ENCODE measurements at places on chromosomes 7 and 10. TPM values are rescaled to one million over a fixed set of nuclear protein-coding genes. Genes with fewer than 3 reads are reported as not detected.

Gene TAS2R3
- 1.2 TPM for total RNA-seq

Gene AKR1C4
- not detected for total RNA-seq

Gene PPP1R17
- total RNA-seq, result not detected

Gene FKBP6
- total RNA-seq, result not detected

Gene IKZF1
- total RNA-seq, result not detected

Gene IRF5
- not detected for total RNA-seq

- no peak for DNase-seq
Measured at GRCh38 chr10:49375611-49376010, 20.3 kb downstream of the DRGX start.

DNA sequence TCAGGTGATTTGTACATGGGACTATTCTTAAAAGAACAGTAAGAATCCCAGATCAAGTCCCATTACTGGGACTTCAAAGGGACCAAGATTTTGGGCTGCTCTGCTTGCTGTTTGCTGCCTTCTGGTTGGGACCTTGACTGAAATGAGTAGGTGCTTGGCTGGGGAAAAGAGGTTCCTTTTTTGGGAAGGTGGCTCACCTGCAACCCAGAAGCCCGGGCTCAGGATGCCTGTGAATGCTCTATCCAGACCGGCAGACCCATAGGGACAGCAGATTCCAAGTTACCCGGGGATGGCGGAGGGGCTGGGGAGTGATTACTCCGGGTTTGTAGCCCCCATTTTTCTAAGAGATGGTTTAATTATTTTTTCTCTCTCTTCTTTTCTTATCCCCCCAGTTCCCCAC is 104.0 kb downstream of the CPXM2 start:
- no peak for DNase-seq

DNA sequence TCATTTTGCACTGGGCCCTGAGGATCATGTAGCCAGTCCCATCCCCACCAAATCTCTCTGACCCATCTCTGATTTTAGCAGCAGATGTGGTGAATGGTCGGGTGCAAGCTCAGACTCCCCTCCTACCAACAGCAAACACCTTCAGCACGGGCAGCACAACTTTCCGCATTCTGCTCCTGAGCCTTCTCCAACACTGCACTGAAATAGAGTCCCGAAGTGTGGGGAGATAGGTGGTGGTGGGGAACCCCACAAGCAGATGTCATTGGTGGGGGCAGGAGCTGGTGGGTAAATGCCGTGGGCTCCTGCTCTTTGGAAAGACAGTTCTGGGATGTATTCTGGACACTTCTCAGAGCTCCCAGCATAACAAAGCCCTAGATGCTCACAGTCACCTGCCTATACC is 9.6 kb upstream of the CTBP2 start:
- no peak for DNase-seq

DNA sequence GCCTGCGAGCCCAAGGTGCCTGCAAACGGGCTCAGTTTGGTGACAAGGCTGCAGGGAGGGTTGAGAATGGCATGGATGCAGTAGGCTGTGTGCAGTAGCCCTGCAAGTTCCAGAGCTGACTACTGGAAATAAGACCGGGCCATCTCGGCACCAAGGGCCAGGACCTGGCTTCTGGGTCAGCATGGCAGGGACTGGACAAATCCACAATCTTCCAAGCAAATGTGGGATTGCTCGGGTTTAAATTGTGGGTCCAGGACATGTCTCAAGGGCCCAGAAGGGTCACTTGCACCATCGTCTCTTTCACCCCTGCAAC is 78.0 kb downstream of the GPR26 start:
- DNase-seq, result no peak

DNA sequence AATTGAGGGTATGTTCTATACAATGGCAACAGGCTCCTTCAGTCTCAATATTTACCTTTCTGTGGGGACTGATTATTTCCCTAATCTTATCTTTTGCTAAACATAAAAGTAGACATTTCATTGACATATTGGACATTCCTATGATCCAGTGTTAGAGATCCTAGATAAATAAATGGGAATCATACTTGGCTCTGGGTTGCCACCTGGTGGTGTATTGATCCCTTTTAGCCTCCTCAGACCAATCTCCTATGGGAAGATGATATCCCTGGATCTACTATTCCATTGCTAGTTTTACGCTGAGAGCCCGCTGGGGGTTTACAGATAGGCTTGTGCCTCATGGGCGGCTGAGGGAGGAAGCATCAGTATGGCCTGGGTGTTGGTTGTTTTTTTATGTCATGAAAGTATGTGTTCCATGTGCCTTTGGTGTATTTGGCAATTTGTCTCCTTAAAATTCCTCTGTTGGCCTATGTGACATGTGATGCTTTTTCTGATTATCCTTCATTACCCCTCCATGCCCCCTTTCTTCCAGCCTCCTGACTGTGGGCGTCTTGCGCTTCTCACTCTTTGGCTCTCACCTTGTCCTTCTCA is 18.8 kb downstream of the CELF2 start:
- DNase-seq, result peak; percentile 79

DNA sequence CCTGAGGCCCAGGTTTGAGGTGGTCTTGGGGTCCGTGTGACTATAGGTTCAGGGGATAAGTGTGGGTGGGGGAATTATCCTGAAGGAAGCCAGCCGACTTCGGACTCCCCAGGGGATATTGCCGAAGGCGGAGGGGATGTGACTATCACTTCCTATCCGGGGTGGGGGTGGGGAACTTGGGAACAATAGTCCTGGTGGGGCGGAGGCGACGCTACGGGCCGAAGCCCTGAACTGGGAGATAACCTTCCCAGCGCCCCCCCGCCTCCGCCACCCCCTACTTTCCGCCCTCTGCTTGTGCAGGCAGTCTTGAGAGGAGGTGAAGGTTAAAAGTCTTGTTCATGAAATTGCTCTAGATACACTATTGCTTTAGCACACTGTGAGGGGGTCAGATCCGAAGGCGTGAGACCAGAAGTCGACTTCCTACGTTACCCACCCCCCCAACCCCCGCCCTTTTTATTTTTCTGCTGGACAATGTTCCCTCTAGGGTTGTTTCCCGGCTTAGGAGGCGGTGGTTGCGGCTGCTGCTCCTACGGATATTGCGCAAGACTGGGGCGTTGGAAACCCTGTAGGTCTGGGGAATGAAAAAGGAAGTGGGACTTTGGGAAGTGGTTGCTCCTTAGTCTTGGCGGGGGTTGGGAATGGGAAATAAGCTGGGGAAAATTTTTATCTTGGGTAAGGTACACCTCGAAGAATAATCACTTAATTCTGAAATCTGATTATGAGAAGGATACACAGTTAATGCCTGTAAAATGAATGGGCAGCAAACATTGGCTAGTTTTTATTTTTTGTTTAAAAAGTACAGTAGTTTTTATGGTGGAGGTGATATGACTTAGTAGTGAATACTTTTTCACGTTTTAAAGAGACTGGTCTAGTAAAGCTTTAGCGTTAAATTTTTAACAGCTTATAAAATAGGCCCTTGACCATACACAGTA is 1.5 kb downstream of the PTPN12 start:
- peak; percentile 95 for DNase-seq

- no peak for DNase-seq
Measured at GRCh38 chr7:55651057-55651456, 78.8 kb upstream of the VOPP1 start.

DNA sequence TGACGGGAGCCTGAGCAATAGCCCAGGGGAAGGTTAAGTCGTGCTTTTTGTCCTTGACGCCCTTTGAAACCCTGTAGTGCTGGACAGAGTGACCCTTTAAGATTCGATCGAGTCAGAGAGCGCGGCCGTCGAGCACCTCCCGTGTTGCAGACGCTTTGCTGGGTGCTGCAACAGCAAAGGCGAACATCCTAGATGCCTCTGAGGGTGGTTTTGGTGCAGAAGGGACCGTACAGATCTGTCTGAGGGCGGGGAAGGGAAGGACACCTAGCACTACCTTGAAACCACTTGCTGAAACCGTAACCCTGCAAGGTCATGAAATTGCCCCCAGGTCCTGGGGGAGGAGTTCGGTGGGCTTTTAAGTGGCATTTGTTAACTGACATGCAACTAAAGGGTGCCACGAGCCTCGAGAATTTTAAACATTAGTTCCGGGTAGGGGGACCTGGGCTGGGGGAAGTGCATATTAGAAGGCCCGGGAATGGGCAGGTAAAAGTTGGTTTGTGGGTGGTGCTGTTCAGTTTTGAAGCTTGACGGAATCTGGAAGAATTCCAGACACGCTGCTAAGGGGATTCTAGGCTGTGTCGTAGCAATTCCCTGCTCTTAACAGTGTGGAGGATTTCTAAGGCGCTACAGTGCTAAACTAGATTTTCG is 786 bp downstream of the ATP5F1C start:
- DNase-seq, result peak; percentile 28

- DNase-seq, result no peak
Measured at GRCh38 chr7:150954986-150955518, 23.1 kb downstream of the KCNH2 start.

DNA sequence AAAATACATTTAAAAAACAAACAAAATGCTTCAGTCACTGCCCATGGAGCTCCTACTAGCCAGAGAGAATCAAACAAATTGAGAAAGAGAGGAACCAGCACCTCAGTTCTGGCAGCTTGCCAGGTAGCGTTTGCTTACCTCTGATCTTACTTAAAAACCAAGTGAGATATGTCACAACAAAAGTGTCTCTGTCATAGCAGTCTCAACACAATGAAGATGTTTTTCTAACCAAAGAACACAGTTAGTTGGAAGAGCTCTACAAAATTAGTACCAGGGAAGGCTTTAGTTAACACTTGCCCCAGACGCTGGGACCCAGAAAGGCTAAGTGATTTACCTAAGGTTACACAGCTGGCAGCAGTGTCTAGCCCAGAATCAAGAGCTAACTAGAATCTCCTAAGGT is 3.4 kb downstream of the DOCK4 start:
- peak; percentile 13 for DNase-seq

DNA sequence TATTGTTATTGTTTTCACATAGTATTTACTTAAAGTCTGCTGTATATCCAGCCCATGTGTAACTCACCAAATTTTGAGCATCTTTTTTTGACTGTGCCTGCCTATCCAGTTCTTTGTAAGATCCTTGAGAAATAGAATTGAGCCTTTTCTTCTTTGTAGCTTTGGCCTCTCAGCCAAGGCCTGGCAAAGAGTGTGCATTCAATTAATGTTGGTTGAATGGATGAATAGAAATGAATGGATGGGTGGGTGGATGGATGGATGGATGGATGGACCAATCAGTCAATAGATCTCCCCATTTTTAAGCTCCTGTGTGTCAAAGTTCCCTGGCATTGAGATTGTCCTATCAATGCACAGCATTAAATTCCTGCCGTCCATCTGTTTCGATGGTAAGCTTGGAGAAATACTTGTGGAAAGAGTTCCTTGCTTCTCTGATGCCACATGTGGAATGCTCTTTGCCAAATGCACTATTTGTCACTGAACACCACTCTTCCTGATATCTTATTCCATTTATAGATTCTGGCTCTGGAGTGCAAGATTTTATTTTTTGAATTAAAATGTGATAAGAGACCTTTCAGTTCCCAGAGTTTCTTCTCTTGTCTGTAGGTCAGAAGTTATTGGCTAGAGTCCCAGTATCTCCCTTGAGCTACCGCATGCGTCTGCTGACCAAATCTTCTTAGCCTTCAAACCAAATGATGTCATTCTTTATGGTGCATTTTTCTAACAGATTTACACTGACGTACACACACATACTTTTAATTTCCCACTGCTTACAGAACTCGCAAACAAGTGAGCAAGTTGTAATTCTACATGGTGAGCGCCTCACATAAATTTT is 20.7 kb upstream of the ADRB1 start:
- DNase-seq, result peak; percentile 4

DNA sequence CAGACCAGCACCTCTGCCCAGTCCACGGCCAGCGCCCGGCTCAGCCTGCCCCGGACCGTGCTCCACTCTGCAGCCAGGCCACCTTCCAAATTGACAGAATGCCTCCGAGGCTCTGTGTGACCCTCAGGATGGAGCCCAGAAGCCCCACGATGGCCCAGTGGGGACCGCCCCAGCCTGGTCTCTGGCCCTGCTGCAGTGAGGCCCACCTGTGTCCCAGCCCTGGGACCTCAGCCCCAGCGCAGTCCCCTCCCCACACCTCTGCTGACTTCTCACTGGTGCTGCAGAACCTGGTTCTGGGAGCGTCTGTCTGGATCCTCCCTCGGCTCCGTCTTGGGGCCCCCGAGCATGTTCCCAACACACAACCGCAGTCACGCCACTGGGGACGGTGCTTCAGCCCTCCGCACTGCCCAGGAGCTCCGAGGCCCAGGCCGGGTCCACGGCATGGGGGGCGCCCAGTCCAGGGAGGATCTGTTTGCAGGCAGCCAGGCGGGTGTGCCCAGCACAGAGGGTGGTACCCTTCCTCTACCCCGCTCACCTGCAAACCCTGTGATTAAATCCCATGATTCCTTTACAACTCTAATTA is 248.1 kb downstream of the ELFN1 start:
- DNase-seq, result no peak

DNA sequence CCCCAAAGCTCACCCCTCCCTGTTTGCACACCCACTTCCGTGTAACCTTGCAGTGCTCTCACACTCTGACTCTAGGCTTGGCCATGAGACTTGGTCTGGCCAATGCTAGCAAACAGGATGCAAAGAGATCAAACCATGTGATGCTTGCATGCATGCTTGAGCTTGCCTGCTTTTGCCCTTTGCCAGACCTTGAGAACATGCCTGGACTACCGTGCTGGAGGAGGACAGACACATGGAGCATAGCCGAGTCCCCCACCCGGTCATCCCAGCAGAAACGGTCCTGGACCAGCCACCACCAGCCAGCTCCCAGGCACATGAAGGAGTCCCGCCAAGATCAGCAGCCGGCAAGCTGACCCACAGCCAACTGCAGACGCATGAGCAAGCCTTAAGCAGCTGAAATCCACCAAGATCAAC is 23.4 kb downstream of the PYROXD2 start:
- DNase-seq, result peak; percentile 86

DNA sequence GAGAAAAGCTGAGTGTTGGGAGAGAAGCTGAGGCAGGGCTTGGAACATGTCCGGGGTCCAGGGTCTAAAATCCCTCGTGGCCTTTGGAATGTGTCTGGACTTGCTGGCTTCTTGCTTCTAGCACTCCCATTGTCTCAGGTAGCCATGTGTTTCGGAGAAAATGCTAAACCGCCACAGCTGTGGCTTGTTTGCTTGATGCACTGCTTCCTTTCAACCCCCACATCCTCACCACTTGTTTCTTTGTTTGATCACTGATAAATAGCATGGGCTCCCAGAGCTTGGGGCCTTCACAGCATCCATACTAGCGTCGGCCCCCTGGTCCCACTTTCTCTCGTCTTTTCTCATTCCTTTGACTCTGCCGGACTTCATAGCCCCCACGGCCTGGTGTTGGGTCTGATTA is 102.7 kb downstream of the ANKRD26 start:
- no peak for DNase-seq

Data from fibroblast of the aortic adventitia (primary cell).